ENCODE measurements at places on chromosomes 4 and X.

DNA sequence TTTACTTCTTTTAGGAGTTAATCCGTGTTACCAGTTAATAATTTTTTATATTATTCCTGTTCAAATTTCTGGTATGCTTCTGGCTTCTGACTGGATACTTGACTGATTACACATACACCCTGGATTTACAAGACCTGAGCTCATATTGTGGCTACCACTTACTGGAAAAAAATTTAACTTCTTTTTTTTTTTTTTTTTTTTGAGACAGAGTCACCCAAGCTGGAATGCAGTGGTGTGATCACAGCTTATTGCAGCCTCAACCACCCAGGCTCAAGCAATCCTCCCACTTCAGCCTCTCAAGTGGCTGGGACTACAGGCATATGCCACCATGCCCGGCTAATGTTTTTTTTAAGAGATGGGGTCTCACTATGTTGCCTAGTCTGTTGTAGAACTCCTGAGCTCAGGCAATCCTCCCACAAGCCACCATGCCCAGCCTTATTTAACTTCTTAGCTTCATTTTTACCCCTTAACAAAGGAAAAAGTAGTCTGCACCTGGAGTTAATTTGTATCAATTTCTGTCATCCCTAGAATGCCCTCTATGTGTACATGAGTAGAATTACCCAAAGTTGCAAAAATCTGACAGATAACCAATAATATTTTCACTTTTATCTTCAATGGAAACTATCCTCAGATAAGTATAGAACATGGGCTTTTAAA lies 50.3 kb downstream of the TMEM165 start:
- H3K27me3 ChIP-seq, result no peaks in the 10 kb centered on the region
- DNase-seq, result no peak
- peaks cover under 1% of the 10 kb centered on the region for H3K4me1 ChIP-seq
- no peak overlapping the region for H3K4me3 ChIP-seq
- peaks cover 7% of the 10 kb centered on the region for H3K36me3 ChIP-seq

- H3K4me1 ChIP-seq, result no peaks in the 10 kb centered on the region
- no peaks in the 10 kb centered on the region for H3K27me3 ChIP-seq
- no peak for DNase-seq
- H3K36me3 ChIP-seq, result no peaks in the 10 kb centered on the region
- no peak overlapping the region for H3K27ac ChIP-seq
- H3K4me3 ChIP-seq, result no peak overlapping the region
Measured at GRCh38 chr4:31237233-31237632, 517.1 kb downstream of the PCDH7 start.

GRCh38 chr4:139054791-139055505 lies 39.4 kb downstream of the NOCT start:
- peak overlapping the region; percentile 9 for H3K27ac ChIP-seq
- no peak overlapping the region for H3K4me3 ChIP-seq
- peaks cover 20% of the 10 kb centered on the region for H3K4me1 ChIP-seq
- H3K36me3 ChIP-seq, result peaks cover 24% of the 10 kb centered on the region
- DNase-seq, result no peak

DNA sequence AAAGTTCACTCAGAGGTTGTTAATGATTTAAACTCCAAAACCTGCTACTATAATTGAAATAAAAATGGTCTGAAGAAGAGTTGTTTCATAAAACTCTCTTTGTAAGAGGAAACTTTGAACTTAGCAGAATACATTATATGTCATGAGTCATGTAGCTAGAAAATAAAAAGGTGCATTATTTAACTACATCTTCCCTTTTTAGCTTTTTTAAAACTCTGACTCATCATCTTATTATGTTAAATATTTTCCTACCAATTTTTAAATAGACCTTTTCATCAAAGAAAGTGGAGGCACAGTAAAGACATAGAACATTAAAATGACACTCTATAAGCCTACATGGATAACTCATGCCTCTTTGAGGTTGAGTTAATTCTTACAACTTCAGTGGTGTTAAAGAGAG lies 1.2 kb upstream of the ZNF827 start:
- no peak for DNase-seq
- no peak overlapping the region for H3K4me3 ChIP-seq
- no peaks in the 10 kb centered on the region for H3K36me3 ChIP-seq
- H3K27ac ChIP-seq, result no peak overlapping the region
- H3K27me3 ChIP-seq, result peaks cover 4% of the 10 kb centered on the region

DNA sequence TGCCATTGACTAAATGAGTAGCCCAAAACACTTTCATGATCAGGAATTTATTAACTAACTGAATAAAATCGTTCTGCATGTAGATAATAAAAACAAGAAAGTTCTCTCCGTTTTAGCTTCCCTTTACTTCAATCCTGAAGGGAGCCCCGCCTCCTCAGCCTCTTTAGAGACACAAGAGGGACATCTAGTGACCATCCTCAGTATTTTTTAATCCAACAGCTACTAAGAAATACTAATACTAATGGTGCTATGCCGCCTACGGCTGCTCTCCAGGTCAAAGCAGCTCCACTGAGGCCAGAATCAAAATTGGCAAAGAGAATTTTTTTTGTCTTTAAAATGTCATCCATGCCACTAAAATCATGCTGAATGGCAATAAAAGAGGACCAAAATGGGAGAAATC lies 3.2 kb upstream of the PCDH19 start:
- no peaks in the 10 kb centered on the region for H3K36me3 ChIP-seq
- H3K27ac ChIP-seq, result no peak overlapping the region
- no peak overlapping the region for H3K4me3 ChIP-seq
- H3K27me3 ChIP-seq, result peaks cover 44% of the 10 kb centered on the region
- no peaks in the 10 kb centered on the region for H3K4me1 ChIP-seq

GRCh38 chrX:120402369-120402768 lies 40.5 kb downstream of the ATP1B4 start:
- no peaks in the 10 kb centered on the region for H3K4me1 ChIP-seq
- no peak for DNase-seq
- H3K4me3 ChIP-seq, result no peak overlapping the region
- no peaks in the 10 kb centered on the region for H3K36me3 ChIP-seq
- peaks cover 28% of the 10 kb centered on the region for H3K27me3 ChIP-seq

DNA sequence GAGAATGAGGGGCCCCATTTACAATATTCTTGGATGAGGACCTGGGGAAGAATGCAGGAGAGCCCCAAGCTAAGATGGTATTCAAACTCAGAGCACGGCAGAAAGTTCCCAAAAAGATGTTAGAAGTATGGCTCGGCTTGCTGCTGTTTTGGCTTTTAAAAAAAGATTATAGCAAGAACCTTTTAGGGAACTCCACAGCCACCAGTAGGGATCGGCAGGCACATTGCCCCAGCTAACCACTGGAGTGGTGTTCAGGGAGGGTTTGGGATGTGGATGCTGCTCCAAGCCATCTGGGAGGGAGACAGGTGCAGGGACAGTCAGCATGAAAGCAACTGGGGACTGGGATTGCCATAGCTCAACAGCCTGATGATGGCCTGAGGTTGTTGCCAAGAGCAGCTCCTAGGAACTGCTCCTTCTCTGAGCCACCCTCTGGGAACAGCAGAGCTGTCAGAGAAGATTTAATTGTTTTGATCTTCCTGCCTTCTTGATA lies 63.0 kb downstream of the SORBS2 start:
- no peak overlapping the region for H3K27ac ChIP-seq
- H3K4me3 ChIP-seq, result no peak overlapping the region
- peaks cover 10% of the 10 kb centered on the region for H3K27me3 ChIP-seq
- no peak for DNase-seq

Measured in natural killer cell treated with Interleukin-12 subunit alpha and Interleukin-12 subunit beta and Interleukin-15 and Interleukin-18, amount 100 ng/mL, for 72 hours (primary cell).